Stimulated activated CD8-positive, alpha-beta memory T cell treated with anti-CD3 and anti-CD28 coated beads, Interleukin-4, amount 100 ng/mL, for 4 hours (primary cell): ENCODE measurements at places on chromosomes 2 and 18.

DNA sequence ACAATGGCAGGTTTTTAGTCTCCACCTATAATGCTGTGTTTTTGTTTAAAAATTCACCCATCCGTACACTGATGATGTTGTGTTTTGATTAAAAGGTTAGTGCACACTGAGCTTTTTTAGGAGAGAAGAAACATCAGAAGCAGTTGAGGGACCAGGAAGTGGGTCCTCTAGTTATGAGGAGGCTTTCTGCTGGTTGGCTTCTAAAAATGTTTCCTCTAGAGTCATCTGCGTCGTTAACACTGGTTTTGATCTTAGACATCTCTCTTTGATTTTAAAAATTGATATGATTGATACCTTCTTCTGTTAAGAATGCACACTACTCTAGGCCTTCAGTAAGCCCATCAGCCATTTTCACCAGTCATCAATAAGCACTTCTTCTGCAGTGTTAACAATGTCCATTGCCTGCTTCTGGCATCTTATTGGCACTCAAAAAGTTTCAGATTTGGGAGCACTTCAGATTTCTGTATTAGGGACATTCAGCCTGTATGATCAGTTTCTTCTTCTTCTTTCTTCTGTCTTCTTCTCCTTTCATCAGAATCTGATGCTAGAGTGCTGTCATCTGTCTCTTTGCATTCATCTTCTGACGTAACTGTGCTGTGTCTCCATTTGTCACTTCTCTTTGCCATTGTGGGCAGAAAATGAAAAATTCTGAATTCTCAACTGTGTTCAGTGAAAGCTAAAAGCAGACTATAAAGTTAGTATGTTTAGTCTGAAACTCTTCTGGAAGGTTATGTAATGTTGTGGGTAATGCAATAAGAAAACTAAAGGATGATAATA, 56.3 kb downstream of the PHLPP1 start:
- DNase-seq, result no peak

- no peak for DNase-seq
Measured at GRCh38 chr2:163324677-163325076, 411.1 kb downstream of the FIGN start.

- no peak for DNase-seq
Measured at GRCh38 chr2:185522472-185522871, 216.1 kb upstream of the FSIP2 start.

DNA sequence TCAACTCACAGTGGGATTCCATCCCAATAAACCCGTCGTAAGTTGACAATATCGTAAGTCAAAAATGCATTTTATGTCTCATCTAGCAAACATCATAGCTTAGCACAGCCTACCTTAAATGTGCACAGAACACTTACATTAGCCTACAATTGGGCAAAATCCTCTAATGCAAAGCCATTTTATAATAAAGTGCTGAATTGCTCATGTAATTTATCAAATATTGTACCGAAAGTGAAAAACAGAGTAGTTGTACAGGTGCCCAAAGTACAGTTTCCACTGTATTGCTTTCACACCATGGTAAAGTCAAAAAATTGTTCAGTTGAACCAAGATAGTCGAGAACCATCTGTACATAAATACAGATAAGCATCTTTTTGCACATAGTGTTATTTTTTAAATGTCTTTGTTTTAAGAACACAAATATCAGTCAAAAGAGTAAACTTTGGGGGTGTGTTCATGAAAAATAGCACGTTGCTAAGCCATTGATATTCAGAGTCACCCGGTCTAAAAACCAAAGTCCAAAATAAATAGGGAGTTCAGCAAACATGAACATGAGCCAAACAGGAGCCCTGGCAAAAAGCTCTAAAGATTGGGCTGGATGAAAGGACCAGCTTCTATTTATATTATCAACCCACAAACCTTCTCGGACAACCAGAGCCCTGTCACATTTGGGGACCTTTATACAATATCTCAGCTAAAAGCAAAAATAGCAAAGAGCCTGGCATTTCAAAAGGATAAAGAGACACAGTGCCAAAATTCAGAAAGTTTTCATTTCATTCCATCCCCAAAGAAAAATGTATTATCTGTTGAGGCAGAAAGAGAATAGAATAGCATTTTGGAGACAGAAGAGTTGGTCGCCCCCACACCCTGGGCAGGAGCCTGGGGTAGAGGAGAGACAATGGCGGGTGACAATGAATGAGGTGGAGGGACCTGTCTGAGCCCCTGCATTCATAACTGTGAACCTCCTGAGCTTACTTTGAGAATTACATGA, 105.9 kb upstream of the SH3BP4 start:
- DNase-seq, result no peak

DNA sequence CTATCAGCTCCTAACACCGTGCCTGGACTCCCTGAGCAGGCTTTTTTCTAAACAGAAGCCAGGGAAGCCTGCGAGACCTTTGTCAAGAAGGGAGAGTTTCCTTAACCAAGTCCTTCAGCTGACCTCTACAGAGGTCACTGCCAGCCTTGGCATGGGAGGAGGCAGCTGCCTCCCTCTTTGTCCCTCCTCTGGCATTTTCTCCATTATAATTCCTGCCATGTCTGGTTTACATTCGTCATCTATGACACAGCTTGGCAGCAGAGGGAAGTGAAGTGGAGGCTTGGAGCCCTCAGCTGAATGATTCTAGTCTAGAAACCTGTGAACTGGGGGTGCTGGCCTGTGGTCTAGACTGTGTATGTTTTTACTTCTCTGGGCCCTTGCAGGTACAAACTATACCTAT, 22.5 kb downstream of the LIPG start:
- no peak for DNase-seq

DNA sequence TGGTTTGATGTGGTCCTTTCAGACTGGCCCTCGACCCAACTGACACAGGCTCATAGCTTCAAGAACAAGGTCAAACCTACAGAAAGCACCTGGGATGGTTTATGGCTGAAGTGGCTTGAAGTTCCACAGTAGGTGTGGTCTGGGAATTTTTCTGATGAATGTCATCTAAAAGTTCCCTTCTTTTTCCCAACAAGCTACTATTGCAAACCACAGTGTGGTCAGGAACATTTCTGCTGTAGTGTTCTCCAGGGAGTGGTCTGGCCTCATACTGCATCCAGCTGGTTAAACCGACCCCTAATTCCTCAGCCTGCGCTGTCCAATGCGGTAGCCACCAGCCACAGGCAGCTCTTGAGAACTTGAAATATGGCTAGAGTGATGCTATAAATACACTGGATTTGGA, 92.7 kb downstream of the FAM124B start:
- DNase-seq, result no peak

GRCh38 chr2:235945608-235946140, 222.5 kb downstream of the GBX2 start:
- no peak for DNase-seq

GRCh38 chr2:57806449-57806968, 240.1 kb upstream of the VRK2 start:
- no peak for DNase-seq

DNA sequence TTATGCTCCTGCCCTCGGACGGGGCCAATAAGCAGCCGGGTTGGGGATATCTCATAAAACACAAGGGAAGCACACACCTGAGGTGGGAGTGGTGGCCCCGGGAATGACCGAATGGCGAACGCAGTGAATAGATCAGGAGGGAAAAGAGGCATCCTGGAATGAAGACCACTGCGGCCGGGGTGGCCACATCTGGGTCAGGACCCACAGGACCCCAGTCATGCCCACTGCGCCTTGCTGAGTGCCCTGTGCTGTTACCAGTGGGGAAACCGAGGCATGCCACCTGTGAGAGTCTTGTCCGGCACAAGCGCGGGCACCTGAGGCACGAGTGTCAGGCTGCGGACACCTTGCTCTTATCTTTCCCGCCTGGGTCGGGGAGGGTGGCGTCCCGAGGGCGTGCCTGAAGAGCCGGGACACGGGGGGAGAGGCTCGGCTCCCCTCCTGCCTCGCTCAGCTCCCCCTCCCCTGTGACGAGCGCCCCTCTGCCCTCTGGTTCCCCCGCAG, 1.6 kb downstream of the PDCD1 start:
- DNase-seq, result no peak
